ENCODE measurements at places on chromosomes 4 and X.

DNA sequence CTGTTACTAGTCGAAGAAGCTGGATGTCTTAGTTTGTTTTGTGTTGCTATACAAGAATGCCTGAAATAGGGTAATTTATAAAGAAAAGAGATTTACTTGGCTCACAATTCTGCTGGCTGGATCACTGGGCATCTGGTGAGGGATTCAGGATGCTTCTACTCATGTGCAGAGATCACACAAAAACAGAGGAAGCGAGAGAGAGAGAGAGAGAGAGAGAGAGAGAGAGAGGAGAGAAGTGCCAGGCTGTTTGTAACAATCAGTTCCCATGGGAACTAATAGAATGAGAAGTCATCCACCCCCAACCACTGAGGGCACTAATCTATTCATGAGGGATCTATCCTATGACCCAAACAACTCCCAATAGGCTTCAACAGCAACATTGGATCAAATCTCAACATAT, 66.2 kb upstream of the FAM9A start:
- DNase-seq, result no peak

DNA sequence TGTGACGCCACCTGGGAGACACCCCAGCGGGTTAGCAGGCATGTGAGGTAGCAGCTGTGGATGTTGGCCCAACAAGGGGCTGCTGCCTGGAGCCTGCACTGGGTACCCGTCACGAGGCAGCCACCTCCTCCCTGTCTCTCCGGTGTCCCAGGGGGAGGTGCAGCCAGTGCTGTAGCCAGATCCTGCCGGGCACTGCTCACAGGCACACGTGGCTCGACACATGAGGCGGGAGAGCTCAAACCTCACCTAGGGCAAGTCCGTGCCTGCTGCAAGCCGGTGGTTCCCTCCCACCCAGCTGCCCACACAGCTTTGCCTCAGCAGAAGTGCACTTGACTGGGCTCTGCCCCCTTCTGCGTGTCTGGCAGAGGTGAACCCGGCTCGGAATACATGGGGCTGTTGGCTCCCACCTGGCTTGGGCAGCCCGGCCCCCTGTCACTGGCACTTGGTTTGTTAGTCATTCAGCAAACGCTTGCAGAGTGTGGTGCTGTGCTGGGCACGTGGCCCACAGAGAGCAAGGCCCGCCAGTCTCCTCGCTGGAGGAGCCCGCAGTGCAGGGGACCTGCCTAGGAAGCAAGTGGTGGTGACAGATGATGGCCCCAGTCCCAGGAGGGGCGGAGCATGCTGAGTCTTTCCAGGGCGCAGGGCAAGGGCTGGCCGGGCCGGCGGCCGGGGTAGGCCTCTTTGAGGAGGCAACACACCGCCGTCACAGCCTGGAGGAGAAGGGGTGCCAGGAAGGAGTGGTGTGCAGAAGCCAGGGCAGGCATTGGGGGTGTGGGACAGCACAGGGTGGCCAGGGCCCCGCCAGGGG, 10.1 kb upstream of the SH3TC1 start:
- DNase-seq, result peak; percentile 58

DNA sequence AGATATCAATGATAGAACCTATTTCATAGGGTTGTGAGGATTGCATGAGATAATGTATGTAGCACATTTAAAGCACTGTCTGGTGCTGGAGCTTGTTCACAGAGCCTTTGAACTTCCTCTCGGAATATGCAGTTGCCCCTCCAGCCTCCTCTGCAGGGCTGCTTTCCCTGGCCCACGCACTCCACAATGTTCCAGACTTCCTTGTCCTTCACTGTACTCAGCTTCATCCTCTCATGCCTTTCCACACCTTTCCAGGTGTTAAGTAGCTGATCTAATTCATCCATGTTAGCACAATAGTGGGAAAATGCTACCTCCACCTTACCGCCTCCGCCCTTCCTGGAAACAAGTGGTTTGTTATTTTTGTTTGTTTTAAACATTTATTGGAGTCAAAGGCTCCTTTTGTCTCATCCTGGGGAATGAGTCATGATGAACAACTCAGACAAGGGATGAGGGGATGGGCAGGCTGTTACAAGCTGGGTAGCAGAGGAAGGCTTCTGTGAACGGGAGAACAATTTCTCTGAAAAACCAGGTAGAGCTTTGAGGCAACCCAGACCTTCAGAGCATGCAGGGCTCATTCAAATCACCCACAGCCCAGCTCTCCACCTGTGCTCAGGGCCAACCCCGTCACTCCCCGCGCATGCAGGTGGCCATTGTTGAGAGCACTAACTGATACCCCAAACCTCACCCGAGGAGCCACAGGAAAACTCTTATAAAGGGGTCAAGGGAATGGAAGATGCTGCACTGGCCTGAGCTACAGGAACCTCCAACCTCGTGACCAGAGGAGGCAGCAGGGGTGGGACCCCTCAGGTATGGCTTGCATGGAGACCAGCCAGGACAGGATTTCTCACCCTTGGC, 84.9 kb upstream of the TBL1X start:
- DNase-seq, result no peak

DNA sequence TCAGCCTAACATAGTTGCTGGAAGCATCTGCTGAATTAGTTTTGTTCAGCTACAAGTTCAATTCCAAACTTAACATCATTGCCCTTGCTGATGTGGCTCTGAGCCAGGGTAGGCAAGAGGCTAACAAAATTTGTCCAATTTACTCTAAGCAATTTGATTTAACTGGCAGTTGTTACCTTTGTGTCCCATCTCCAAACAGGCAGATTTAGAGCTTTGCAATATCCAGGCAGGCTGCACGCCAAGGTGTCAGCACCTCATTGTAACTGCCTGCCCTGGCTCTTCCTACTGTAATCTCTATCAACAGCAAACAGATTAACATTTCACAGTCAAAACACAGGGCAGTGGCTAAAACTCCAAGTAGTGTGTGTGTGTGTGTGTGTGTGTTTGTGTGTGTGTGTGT, 2070.6 kb downstream of the PCDH7 start:
- DNase-seq, result no peak

DNA sequence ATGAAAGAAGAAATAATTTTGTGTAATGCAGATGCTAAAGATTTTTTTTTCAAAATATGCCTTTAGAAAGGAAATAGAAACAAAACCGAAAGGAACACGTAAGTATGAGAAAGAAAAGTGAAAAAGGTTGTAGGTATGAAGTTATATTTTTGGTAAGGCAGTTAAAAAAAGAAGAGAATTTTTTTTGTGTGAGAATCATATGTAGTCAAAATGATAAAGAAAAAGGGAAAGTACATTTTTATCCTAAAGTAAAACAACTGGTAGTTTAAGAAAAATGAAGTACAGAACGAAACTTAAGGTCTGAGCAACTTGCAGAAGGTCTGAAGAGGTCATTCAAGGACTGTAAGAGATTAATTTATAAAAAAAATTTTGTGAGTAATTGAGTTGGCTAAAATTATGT, 164.0 kb upstream of the TRAM1L1 start:
- DNase-seq, result no peak

DNA sequence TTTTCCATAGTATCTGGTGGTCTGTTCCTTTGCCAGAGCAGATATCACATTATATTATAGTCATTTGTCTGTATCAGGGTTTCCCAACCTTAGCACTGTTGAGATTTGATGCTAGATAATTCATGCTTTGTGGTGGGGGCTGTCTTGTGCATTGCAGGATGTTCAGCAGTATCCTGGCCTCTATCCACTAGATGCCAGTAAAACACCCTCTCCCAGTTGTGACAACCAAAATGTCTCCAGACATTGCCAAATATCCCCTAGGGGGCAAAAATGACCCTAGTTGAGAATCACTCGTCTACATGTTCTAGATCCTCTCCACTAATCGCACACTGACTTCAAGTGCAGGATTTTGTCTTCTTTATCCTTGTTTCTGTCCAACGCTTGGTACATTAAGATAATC, 160.8 kb downstream of the FANCB start:
- no peak for DNase-seq

- DNase-seq, result no peak
These were observed 360.7 kb downstream of the BMPR1B start for GRCh38 chr4:95118497-95118896.

- peak; percentile 56 for DNase-seq
These were observed 390.3 kb downstream of the SH2D1A start for GRCh38 chrX:124736553-124737270.

GRCh38 chr4:63492515-63492914, 916.7 kb downstream of the TECRL start:
- DNase-seq, result peak; percentile 0

DNA sequence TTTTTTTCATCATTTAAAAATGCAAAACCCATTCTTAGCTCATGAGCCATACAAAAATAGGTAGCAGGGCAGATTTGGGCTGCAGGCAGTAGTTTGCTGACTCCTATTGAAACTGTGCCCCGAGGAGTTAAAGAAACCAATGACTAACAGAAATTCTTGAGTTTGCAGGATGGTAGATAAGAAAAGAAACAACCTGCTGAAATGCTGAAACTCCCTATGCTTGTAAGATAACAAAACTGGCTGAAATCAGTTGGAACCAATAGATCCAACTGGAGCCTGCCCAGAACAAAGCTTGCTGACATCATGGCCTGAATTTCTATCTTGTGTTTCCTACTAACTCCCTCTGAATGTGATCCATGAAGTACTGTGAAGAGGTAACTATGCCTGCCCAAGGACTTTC, 68.6 kb downstream of the ANOS1 start:
- no peak for DNase-seq

- DNase-seq, result no peak
These were observed 152.8 kb upstream of the CXorf51A start for GRCh38 chrX:146967306-146967705.

DNA sequence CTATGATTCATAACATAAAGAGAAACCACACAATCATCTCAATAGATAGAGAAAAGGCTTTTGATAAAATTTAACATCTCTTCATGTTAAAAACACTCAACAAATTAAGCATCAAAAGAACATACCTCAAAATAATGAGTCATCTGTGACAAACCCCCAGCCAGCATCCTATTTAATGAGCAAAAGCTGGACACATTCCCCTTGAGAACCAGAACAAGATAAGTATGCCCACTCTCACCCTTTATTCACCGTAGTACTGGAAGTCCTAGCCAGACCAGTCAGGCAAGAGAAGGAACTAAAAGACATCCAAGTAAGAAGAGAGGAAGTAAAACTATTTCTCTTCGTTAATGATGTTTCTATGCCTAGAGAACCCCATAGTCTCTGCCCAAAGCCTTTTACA, 507.2 kb downstream of the PABPC4L start:
- no peak for DNase-seq

DNA sequence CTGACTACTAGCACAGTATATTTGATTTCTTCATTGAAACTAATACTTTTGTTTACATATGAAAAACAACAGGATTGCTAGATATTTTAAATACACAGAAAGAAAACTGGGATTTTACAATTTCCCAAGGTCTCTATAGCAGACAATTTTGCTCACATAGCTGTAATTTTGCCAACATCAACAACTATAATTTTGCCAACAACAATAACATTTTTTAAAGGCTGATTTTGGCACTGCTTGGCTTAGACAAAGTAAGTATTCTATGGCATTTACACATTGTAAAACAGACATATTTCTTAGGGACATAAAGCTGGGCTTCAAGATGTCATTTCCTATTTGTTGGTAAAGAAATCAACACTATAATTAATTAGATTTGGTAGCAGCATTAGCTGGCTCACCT, 922.1 kb downstream of the RAB28 start:
- no peak for DNase-seq

DNA sequence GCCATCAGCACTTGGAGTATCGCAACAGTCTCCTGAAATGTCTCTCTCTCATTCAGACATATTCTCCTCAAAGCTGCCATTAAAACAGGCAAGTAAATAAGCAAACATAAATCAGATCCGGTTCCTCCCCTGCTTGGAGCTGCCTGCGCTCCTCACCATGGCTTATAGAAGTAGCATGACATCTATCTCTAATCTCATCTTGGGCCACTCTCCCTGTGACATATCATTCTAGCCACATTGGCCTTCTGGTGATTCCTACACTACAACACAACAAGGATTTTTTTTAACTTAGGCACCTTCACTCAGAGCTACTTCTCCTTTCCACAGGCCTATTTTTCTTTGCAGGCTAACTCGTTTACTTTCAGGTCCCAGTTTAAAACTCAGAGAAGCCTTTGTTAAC, 387.9 kb downstream of the ARHGAP24 start:
- DNase-seq, result no peak

GRCh38 chrX:103063918-103064434, at the start of gene BEX1:
Gene BEX1, minus strand, starts transcription at chrX:103064171. Its CDS starts 897 bp downstream, at chrX:103063274.
- DNase-seq, result peak; percentile 70

DNA sequence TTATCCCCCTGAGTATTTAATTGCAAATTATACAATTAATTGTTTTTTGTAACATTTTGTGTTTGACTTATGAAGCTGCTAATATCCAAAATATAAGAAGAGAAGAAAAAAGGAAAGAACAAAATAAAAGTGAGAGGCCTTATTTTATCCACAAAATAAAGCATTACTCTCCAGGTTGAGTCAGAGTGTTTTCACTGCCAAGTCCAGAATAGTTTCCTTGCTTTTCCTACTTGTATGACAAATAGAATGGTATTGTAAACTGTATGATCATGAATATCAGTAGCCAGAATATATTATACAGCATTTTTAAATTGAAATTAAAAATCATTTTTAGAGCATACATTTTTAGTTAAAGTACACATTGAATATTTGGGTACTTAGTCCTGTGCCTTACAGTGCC, 237.8 kb downstream of the NDST4 start:
- no peak for DNase-seq

DNA sequence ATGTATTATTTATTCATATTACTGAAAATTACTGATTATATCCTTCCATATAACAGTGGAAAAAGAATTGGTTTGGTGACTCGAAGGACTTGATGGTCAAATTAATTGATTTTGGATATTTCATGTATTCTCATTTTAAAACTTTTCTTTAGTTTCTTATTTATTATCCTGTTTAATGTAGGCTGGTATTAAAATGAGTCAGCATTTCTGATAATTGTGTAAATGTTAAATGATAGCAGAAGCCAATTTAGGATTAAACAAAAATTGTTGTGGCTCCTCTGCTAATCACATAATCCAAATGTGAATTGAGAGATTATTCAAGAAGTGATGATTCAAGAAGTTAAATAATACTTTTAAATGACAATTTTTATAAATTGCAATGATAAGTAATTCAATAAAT, 38.7 kb downstream of the PDLIM5 start:
- DNase-seq, result no peak

DNA sequence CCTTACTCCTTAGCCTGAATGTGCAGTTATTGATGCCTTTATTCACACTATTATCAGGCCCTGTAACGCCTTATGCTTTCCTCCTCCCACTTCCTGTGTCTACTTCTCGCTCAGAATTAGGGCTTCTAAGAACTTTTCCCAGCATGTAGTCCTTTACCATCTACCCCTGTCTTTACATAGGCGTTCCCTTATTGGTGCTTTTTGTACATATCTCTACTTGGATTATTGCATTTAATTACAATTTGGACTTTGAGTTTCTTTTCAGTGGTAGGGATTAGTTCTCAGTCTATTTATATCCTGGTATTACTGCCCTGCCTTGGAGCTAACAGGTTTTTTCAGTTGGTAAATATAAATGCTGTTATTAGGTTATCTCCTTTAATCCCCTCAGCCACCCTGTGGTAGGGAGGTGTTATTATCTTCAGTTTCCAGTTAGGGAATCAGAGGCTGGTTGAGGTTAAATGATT, 84.0 kb downstream of the RBPJ start:
- DNase-seq, result no peak
